ENCODE measurements at places on chromosomes 11 and 22.

- DNase-seq: no peak
These were observed 35.8 kb downstream of the NRXN2 start for GRCh38 chr11:64687204-64687603.

DNA sequence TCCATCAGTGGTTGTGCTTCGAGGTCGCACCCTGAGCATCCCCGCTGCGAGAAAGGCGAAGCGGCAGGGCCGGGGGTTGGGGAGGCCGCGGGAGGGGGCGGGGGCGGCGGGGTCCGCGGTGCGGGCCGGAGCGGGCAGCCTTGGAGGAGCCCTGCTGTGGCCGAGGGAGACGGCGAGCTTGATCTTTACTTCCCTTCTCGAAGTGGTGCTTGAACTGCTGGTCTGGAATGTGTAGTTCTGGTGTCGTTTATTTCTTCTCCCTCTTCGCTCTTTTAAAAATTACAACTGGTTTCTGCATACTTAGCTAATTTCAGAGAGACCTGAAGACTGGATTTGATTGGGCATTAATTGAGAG lies 1.1 kb downstream of the APLP2 start:
- no peak for DNase-seq

GRCh38 chr11:23585416-23586104 lies 725.3 kb upstream of the CCDC179 start:
- no peak for DNase-seq

DNA sequence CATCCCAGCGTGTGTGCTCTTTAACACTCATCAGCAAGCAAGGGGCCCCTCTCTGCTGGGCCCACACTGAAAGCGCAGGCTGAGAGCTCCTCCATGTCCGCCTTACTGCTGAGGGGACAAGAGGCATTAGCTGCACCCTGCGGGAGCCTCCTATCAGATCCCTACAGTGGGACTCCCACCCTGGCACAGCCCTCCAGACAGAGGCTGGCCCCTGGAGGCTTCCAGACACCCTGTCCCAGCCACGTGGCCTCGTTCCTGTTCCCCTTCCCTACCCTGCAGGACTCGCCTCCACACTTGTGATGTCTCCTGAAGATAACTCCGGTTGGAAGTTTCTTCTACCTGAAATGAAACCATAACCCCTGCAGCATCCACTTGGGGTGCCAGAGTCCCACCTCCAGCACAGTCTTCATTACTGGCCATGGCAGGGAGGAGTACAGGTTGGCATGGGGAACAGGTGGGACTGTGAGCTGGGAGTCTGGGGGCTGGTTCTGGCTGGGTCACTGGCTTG lies 5.0 kb upstream of the SH3BP1 start:
- DNase-seq: no peak

GRCh38 chr22:41927813-41928212 lies 1.2 kb upstream of the TNFRSF13C start:
- no peak for DNase-seq

GRCh38 chr11:135002236-135002635 lies 590.2 kb upstream of the B3GAT1 start:
- no peak for DNase-seq

- no peak for DNase-seq
These were observed 620.5 kb downstream of the METTL15 start for GRCh38 chr11:28728666-28729065.

DNA sequence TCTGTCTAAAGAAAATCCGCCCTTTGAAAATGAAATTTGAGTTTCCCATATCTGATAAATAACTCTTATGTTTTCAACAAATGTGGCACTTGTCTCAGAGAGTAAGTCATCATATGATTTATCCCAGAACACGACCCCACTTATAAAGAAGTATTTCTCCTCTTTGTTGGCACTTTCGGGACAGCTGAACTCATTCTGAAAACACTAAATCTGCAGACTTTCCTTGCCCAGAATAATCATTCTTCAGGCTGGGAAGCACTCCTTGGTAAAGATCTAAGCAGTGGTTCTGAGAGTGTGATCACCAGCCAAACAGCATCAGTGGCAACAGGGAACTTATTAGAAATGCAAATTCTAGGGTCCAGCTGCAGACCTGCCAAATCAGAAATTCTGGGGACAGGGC lies 532.2 kb upstream of the API5 start:
- DNase-seq: no peak

- no peak for DNase-seq
These were observed 174.1 kb downstream of the INSC start for GRCh38 chr11:15288863-15289262.

GRCh38 chr11:125933030-125933813 lies 12.6 kb upstream of the VSIG10L2 start:
- no peak for DNase-seq

DNA sequence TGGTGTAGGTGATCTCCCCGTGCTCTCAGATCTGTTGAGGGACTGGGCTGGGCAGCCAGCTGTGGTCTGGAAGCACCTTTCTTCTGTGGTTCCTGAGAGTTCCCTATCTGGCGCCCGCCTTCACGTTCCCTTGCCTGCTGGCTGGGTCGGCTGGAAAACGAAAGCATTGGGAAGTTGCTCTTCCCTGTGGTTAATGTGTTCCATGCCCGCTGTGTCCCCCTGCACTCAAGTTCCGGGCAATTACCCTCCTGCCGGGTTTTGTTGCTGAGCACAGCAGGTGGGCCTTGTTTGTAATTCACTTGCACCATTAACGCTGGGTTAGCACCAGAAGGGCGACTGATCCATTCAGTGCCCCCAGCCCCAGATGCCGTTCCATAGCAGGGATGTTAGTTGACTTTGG lies 134.1 kb downstream of the GRIK4 start:
- no peak for DNase-seq

- no peak for DNase-seq
These were observed 4.0 kb upstream of the RCOR2 start for GRCh38 chr11:63920939-63921417.

GRCh38 chr22:26417406-26417805 lies 11.7 kb upstream of the ASPHD2 start:
- no peak for DNase-seq

DNA sequence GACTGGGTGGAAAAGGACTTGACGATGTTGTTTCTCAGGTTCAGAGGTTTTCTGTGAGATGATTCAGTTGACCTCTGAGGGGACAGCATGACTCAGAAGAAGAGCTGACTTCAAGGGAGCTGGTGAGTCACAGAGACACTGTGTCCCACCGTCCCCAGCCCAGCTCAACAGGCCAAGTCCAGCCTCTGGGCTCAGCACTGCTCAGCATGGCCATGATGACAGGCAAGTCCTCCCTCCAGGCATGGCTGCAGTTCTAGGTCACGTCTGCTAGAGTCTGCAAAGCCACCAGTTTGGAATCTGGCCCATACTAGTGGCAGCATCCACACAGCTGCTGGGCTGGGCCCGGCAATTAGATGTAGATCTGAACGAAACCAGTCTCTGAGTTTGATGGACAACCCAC lies 12.9 kb downstream of the TRIM29 start:
- DNase-seq: no peak

- DNase-seq: no peak
These were observed 9.9 kb downstream of the LINC01488 start for GRCh38 chr11:69491071-69492031.

DNA sequence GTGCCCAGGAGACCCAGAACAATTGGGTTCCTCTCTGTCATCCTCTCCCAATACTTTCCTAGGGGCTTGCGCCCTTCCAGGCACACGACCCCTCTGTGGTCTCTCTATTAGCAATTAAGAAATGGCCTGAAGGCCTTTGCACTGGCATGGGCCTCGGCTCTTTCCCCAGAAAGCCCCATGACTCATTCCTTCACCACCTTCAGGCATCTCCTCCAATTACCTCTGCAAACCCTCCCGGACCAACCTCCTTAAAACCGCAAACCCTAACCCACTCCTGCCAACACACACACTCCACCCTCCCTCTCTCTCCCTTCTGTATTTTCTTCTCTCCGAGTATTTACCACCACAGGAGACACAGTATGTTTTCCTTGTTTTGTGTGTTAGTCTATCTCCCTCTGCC lies 36.7 kb downstream of the LARGE1 start:
- no peak for DNase-seq

- no peak for DNase-seq
These were observed 129.5 kb downstream of the MICAL2 start for GRCh38 chr11:12239804-12240371.

- DNase-seq: no peak
These were observed 119.1 kb downstream of the WT1 start for GRCh38 chr11:32316232-32316631.

- no peak for DNase-seq
These were observed 352 bp downstream of the C22orf23 start for GRCh38 chr22:37953062-37953436.

- DNase-seq: no peak
These were observed 191.0 kb downstream of the BRD1 start for GRCh38 chr22:49636649-49637048.

DNA sequence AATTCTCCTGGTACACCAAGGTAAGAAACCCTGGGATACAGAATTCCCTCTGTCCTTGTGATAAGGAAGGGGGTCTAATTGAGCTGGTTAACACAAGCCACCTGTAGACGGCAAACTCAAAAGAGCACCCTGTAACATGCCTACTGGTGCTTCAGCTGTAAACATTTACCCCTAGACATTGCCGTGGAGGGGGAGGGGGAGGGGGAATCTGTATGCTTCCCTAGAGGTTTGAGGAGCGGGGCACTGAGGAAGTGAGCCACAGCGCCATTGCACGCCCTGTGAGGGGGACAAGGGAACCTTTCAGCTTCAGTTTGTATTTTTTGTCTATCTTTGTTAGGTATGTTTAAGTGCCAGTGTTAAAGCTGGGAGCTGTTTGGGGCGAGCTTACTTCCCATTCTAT lies 99.8 kb downstream of the AASDHPPT start:
- DNase-seq: no peak

GRCh38 chr11:133552938-133553337 lies 20.6 kb upstream of the OPCML start:
- no peak for DNase-seq

- no peak for DNase-seq
These were observed 22.9 kb upstream of the ABTB2 start for GRCh38 chr11:34380696-34381095.

DNA sequence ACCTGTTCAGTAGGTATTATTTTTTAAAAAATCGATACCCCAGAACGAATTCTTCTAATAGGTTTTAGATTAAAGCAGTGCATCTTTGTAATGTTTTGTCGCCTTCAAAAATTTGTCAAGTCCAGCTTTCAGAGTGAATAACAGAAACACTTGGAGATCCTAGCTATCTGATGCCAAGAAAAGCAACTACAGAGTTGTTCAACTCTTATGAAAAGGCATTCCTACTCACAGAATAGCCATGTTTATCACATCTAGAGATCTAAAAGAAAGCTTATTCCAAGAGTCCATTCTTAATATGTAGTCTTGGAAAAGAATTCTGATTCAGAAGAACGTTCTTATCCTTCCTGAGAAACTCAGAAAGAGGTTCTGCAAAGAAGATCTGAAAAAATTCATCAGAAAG lies 268.5 kb downstream of the TTC28 start:
- DNase-seq: no peak

DNA sequence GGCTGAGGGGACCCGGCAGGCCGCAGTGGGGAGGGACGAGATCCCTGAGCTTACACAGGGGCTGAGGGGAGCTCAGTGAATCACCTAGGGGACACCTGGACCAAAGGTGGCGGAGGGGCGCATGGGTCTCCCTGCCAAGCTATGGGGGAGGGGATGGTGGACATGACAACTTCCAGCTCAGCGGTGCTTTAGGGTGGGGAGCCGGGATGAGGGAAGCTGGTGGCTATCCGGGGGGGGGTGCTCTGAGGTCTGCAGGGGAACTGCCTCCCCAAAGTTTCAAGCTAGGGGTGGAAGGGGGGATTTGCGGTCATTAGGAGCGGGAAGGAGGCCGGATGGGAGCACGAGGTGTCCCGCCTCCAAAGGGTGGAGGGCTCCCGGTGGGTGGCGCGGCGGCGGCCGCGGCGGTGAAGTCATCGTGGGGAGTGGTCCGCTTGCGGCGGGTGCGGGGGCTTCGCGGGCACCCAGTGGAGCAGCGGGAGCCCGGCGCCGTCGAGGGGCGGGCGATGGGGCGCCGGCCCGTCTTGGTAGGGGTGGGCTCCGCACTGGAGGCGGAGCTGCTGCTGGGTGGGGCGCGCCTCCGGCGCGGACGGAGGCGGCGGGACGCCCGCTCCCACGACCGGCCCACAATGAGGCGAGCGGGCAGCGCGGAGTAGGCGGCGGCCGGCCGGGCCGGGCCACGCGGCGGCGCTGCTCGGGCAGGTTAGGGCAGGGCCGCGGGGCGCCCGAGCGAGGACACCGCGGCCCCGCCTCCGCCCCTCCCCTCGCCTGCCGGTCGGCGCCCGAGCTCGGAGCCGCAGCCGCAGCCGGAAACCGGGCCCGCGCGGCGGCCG lies at the start of gene MICALL1:
Gene MICALL1, plus strand, starts transcription at position 764 of the 830 bp plus-strand sequence. CDS start 126 bp downstream, outside the sequence.
- peak; percentile 39 for DNase-seq

DNA sequence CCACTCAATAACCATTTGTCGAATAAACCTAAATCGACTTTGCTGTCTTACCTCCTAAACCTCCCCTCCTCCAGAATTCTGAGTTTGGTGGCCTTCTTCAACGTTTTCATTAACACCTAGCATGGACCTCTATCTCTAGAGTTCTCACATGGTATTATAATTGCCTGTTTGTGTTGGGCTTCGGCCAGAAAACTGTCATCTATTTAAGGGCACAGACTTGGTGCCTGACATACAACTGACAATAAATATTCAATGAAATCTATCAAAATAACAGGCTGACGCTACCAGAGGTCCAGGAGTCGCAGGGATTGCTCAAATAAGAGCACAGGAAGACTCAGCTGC lies 687 bp downstream of the ALKBH8 start:
- DNase-seq: no peak

DNA sequence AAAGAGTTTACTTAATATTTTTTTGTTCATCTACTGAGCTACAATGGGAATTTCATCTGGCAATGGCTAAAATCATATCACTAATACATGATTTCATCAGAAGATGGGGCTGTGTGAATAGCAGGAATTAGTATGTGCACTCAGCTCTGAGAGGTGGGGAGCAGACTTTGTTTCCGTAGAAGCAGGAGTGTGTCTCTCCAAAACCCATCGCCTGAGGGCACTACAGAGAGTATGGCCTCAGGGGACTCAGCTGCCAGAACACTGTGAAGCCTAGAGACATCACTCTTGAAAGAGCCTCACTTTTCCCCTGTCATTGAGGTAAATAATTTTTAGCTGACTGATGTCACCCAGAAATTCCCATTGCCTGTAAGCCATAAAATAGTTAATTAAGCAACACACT lies 261.4 kb upstream of the ISX start:
- DNase-seq: no peak

GRCh38 chr11:116840224-116840745 lies 2.9 kb upstream of the APOA1 start:
- no peak for DNase-seq

GRCh38 chr22:38901111-38901641 lies 29.2 kb upstream of the CBX6 start:
- DNase-seq: no peak

- DNase-seq: no peak
These were observed 28.5 kb downstream of the CELF1 start for GRCh38 chr11:47524291-47524874.

GRCh38 chr11:27837895-27838563 lies 137.8 kb upstream of the BDNF start:
- no peak for DNase-seq

DNA sequence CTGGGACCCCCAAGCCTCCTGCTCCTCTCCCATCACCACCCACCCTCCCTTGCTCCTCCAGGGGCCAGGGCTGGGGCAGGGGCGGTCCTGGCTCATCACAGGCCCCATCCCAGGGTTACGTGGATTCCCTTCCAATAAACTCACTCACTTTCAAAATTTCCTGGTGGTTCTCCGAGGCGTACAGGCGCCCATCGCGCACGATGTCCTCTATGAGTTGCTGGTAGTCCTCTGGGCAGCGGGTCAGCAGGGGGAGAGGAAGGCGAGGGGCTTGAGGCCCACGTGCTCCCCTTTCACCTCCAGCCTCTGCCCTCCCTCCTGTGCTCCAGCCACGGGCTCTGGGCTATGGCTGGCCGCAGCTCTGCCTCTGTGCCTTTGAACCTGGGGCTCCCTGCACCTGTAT lies 20.5 kb upstream of the TTLL12 start:
- DNase-seq: no peak

All from stimulated activated CD8-positive, alpha-beta memory T cell treated with anti-CD3 and anti-CD28 coated beads, Interleukin-4, amount 100 ng/mL, for 1 hour (primary cell).